ENCODE measurements at places on chromosomes 7 and 10. TPM values are rescaled to one million over a fixed set of nuclear protein-coding genes. Genes with fewer than 3 reads are reported as not detected.

CUEDC2 gene
- polyA plus RNA-seq: 67.2 TPM

TSPAN15 gene
- 2.1 TPM for polyA plus RNA-seq

GRCh38 chr10:131947631-131948347 is 33.9 kb downstream of the BNIP3 start:
- no peak for DNase-seq

PDE1C gene
- polyA plus RNA-seq: not detected

- DNase-seq: no peak
Observed at GRCh38 chr7:74174606-74175082, 488 bp downstream of the EIF4H start.

DNA sequence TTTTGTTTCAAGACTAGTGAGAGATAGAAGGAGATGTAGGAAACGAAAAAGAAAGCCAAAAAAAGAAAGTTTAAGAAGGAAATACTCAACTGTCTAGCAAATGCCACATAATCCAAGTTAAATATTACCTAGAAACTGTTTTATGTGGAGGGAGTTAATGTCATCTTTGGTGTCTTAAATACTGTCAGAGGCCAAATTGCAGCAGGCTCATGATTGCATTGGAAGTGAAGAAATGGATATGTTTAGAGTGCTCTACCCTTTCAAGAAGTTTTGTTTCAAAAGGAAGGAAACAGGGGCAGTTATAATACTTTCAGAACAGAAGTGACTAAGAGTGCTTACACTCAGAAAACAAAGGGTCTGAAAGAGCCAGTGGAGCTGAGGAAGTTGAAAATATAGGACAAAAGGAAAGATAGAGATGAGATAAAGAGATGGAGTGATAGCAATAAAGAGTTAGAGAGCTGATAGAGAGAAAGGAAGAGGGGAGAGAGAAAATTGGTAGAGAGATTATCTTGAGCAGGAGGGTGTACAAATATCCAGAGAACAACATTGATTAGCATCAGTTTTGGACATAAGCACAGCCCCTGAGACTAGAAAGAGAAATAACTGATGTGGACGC is 28.0 kb upstream of the GNAI1 start:
- DNase-seq: no peak

TMEM130 gene
- not detected for polyA plus RNA-seq

GRCh38 chr10:121734589-121735045 is 136.4 kb upstream of the FGFR2 start:
- no peak for DNase-seq

SFTPA1 gene
- polyA plus RNA-seq: not detected
